IPS-NIHi11 (cell line): ENCODE measurements at places on chromosomes 2 and 18.

DNA sequence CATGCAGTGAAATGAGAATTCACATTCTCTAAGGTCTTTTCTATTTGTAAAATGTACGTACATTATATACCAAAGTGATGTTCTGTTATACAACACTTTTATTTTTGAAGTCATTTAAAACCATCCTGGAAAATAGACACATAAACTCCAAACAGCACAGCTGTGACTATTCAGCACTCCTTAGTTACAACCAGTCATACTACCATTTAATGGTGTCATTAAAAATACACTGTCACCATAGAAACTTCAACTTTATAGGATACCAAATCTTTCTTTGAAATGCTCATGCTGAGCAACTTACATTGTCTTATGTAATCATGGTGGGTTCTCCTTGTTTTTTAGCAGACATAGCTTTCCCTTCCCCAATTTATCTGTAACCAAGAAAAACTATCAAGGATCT, 85.3 kb downstream of the METTL4 start:
- DNase-seq: no peak

DNA sequence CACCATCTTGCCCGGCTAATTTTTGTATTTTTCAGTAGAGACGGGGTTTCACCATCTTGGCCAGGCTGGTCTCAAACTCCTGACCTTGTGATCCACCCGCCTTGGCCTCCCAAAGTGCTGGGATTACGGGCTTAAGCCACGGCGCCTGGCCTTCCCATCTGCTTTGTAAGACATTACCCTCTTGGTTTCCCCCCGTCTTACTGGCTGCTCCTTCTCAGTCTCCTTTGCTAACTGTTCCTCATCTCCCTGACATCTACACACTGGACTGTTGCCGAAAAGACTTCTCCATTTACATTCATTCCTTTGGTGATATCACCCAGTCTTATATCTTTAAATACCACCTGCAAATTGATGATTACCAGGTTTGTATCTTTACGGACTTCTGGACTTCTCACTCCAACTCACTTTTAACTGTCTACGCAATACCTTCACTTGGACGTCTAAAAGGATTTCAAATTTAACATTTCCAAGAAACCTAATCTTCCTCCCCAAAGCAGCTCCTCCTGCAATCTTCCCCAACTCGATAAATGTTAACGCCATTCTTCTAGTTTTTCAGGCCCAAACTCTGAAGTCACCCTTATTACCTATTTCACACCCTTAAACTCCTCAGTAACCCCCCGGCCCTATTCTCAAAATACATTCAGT, 37.9 kb downstream of the YES1 start:
- DNase-seq: no peak

GRCh38 chr2:166157578-166157977, 29.8 kb upstream of the SCN1A start:
- DNase-seq: no peak

GRCh38 chr2:204021290-204022081, 84.9 kb downstream of the ICOS start:
- no peak for DNase-seq

- no peak for DNase-seq
These were observed 102.0 kb upstream of the PIEZO2 start for GRCh38 chr18:11251229-11251890.

DNA sequence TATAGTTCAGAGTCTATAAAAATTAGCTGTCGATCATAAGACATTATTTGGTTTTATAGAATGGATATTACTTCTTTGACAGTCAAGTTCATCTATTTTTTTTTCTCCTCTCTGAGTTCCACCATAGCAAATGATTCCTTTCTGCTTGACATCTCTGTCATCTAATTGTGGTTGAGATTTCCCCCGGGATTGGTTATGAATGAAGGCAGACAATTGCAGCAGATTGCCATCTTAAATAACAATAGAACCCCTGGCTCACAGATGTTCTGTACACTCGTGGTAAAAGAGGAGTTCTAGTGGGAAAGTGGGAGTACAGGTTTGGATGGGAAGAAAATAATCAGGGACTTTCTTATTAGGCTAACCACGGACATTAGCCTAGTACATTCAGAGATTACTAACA, 292.1 kb upstream of the NRXN1 start:
- DNase-seq: no peak

DNA sequence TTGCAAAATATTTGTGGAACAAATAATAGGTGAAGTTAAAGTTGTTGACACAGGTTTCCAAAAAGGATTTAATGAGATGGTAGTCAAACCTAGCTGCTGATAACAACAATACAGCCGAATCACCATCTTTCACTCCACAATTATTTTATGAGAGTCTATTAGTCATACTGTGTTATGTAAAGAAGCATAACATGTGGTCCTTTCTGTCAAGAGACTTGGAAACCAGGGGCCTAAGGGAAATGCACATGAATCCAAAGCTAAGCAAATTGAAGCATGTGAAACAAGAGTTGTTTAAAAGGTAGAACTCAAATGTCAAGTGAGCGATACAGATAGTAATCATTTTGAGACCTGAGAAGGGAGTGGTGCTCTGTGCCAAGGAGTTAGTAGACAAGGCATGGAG, 16.0 kb downstream of the CD28 start:
- no peak for DNase-seq

DNA sequence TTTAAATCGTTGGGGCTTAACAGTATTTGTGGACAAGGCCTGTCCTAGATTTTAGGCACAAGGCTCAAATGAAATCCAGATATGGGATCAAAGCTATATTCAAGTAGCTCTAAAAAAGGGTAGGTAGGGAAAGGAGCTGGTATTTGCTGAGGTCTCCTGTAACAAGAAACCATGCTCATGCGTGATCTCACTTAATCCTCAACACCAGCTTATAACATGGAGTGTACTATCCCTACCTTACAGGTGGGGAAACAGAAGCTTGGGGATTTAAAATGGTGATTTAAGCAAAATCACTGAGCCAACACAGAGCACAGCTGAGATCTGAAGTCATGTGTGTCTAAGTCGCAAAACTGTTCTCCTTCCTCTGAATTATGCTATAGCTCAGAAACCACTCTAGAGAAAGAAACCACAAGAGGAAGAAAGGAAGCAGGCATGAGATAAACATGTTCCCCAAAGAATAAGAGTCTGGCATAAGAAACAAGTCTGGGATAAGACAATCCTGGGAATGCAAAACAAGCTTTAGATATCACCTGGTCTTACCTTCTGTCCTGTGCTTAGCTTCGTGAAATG, 43.1 kb downstream of the CYRIA start:
- no peak for DNase-seq

DNA sequence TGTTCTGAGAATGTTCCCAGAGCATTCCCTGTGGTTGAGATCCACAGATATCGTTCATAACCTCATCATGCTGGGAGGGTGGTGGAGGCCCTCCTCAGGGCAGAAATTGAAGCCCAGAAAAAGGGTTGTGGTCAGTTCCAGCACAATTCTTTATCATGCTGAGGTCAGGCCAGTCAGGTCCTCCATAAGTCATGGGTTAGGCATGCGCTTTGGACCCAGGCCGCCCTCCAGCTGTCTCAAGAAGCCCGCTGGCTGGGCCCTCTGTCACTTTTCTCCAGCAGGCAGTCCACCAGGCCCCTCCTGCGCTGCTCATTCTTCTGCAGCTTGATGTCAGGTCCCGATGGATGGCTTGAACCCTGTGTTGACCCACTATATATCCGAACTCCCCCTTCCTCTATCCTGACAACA, 151.1 kb upstream of the NT5C1B start:
- no peak for DNase-seq

GRCh38 chr2:226396541-226396940, 403.1 kb downstream of the IRS1 start:
- no peak for DNase-seq
